Renal cortex interstitium (tissue), 15 donors: ENCODE measurements at places on chromosomes 5 and 9. TPM values are rescaled to one million over a fixed set of nuclear protein-coding genes. Genes with fewer than 3 reads are reported as not detected.

DNA sequence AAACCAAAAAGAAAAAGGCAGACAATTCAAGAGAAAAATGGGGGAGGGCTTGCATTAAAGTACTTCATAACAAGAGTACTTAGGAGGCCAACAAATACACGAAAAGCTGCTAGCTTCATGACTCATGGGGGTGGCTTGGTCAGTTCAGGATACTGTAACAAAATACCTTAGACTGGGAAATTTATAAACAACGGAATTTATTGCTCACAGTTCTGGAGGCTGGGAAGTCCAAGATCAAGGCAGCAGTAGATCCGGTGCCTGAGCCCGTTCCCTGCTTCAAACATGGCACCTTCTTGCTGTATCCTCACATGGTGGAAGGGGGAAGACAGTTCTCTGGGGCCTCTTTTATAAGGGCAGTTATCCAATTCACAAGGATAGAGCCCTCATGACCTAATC is 111.4 kb downstream of the C9orf50 start:
- no peak for DNase-seq

- no peak for DNase-seq
Observed at GRCh38 chr5:90161414-90161813, 248.1 kb downstream of the CETN3 start.

- DNase-seq: no peak
Observed at GRCh38 chr9:134707731-134708671, 66.4 kb downstream of the COL5A1 start.

DNA sequence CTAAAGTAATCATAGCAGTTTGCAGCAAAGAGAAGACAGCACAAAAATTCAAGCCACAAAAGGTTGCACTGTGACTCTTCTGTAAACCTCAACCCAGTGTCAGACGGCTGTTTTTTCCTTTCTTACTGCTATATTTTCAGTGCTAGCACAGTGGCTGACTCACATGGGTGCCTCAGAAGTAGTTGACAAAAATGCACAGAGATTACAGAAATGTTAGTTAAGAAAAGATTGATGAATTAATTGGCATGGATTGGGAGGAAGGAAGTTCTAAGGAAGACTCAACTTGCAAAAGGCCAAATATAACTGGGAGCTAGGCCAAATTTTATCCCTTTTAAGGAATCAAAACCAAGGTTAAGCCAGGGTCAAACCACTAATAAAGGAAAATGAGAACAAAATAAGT is 43.7 kb upstream of the ITGA1 start:
- DNase-seq: no peak

- no peak for DNase-seq
Observed at GRCh38 chr5:99771296-99771695, 763.9 kb upstream of the FAM174A start.

DNA sequence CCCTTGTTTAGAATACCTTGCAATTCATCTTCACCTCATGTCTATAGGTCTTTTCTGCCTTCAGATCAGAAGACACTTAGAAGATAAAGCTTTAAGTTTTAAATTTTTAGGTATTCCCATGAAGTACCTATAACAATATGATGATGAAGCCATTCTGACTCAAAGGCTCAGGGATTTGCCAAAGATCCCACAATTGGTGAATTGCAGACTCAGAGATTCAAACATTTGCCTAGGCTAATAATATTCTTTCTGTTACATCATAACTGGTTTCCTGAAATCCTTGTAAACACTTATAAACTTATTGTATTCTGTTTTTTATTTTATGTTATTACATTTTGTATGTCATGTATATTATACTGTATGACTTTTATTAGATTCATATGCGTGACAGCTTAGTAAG is 62.8 kb upstream of the ZFAND5 start:
- DNase-seq: no peak

- no peak for DNase-seq
Observed at GRCh38 chr9:7164440-7165330, 406.9 kb downstream of the KDM4C start.

GRCh38 chr5:80127116-80127552 is 92.0 kb downstream of the THBS4 start:
- DNase-seq: no peak

GRCh38 chr5:83628360-83628759 is 92.3 kb downstream of the HAPLN1 start:
- no peak for DNase-seq

DNA sequence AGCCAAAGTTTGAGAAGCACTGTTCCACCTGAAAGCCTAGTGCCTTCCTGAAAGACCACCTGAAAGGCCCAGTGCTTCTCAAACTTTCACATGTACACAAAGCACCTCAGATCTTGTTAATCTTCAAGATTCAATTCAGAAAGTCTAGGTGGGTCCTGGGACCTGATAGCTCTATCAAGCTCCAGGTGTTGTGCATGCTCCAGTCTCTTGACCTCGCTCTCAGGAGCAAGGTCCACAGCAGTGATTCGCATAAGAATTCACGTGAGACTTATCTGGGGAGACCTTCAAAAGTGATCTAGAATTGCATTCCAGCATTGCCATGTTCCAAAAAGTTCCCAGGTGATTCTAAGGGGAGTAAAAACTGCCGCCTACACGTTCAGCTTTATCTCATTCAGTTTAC is 102.1 kb downstream of the PIK3R1 start:
- DNase-seq: no peak

DNA sequence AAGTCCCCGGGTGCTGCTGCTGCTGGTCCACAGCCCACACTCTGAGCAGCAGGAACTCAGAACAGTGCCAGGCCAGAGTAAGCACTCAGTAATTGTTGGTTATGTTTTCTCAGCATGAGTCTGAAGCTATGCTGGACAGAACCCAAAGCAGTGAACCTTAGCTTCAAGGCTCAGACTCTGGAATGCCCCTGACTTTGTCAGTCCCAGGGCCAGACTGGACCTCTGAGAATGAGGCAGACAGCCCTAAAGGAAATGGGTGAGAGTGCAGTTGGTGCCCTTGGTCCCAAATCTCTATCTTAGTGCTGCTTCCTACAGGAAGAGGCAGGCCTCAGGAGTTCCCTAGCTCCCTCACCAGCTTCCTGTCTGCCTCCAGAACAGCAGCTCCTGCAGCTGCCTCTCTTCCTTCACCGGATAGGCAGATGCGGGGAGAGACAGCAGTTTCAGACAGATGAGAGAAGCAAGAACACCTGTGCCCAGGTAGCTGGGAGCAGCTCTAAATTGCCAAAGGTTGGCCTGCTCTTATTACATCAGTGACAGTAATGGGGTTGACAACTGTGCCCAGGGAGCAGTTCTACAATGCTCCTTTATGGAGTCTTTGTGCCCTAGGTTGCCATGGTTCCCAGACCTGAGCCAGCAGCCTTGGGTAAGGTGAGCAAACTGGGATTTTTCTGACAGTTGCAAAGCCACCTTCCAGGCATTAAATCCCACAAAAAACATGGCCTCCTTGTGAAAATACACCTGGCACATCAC is 82.2 kb upstream of the CXCL14 start:
- DNase-seq: no peak

GRCh38 chr5:81345411-81346003 is 44.1 kb downstream of the ZCCHC9 start:
- no peak for DNase-seq

DNA sequence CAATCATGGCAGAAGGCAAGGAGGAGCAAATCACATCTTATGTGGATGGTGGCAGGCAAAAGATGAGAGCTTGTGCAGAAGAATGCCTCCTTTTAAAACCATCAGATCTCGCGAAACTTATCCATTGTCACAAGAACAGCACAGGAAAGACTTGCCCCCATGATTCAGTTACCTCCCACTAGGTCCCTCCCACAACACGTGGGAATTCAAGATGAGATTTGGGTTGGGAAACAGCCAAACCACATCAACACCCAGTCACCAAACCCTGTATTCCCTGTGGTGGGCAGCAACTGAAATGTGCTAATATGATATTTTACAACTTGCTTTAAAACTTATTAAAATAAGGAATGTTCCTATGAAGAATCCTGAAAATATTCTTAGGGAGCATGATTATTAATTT is 54.2 kb downstream of the RASGRF2 start:
- no peak for DNase-seq

GRCh38 chr5:82694711-82695285 is 382.4 kb downstream of the TMEM167A start:
- DNase-seq: no peak

GRCh38 chr5:179275941-179276837 is 69.1 kb downstream of the ADAMTS2 start:
- DNase-seq: no peak

GRCh38 chr5:132528021-132528420 is 15.3 kb downstream of the IL5 start:
- DNase-seq: no peak

DNA sequence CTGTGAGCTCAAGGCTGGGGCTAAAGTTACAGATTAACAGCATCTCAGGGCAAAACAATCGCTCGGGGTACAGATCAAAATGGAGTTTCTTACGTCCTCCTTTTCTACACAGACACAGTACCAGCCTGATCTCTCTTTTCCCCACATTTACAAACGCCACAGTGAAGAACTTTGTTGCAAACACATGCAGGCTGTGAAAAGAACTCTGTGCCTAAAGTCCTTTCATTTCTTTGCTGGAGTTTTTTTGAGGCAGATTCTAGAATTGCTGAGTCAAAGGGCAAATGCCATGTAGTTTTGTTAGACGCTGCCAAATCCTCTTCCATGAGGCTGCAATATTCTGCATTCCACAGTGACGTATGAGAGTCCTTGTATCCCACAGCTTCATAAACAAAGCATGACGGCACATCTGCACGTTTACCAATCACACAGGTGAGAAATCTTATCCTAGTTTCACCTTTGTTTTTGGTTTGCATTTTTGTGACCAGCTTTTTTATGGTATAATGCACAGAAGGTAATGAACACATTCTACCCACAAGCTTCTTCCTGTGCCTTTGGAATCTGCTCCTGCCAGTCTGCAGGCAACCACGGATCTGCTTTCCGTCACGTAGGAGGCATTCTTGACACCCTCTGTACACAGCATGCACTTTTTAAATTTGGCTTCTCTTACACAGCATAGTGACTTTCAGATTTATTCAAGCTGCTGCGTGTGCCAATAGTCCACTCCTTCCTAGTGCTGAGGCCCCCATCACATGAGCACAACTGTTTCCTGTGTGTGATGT is 44.6 kb upstream of the LPCAT1 start:
- peak; percentile 29 for DNase-seq

DNA sequence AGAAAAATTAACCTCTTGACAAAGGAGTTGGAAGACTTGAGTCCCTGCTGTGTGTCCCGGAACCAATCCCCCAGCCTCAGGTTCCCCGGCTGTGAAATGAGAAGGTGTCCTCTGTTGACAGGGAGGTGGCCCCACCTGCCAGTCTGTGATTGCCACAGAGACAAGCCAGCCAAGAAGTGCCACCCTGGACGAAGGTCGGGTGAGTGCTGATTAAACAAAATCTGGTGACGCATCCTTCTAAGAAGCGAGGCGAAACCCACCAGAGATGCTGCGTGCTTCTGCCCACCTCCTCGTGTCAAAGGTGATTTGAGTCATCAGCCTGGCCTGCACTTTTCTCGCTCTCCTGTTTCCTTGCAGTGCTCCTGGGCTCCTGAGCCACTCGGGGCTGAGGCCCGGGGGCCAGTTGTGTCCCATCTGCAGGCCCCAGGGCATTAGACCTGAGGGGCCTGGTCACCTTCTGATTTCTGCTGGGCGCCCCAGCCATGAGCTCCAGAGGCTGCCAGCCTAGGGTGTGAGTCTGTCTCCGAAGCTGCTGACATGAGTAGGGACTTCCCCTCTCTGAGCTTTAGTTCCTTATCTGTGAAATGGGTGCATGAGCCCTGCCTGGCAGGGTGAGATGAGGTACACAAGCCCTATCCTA is 28.7 kb downstream of the NEK6 start:
- DNase-seq: no peak

DNA sequence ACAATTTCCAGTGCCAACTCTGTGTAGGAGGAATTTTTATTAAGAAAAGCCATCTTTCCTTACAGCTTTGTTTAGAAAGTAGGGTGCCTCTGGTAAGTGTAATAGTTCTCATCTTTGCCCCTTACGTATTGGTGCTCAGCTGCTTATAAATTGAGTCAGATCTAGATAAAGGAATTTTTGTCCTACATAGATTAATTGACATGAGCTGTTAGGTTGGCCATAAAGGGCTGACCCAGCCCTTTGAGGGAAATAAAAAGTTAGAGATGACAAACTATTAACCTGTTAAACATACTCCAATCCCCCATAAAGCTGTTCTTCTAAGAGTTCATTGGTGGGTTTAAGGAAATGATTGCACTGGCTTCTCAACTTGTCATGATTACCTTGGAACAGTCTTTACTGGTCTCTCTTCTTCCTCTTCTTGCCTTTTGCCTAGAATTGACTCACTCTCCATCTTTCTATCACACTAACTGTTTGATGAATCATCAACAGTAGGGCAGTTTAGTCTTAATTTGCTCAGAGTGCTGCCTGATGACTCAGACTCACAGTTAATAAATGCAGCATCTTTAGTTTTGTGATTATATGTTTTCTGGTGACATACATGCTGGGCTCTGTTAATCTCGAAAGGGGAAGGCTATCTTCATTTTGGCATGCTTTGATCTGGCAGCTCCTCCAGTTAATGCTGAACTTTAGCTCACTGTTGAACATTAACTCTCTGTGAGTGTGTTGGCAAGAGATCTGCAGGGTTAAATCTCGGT is 51.7 kb downstream of the ARHGAP26 start:
- DNase-seq: no peak

- DNase-seq: no peak
Observed at GRCh38 chr9:17425384-17425783, 153.5 kb upstream of the SH3GL2 start.

Gene PROB1
- 2.4 TPM for polyA plus RNA-seq

Gene CHSY3
- polyA plus RNA-seq: 4.0 TPM

Gene GDA
- 0.75 TPM for polyA plus RNA-seq

Gene MEGF10
- polyA plus RNA-seq: 0.88 TPM

Gene RIGI
- 13.6 TPM for polyA plus RNA-seq

Gene SPATA31A1
- not detected for polyA plus RNA-seq

Gene IL3
- not detected for polyA plus RNA-seq

Gene GRM6
- 0.69 TPM for polyA plus RNA-seq

Gene HAND1
- not detected for polyA plus RNA-seq

Gene PCDHGC3
- 97.3 TPM for polyA plus RNA-seq

Gene SFXN1
- polyA plus RNA-seq: 46.5 TPM
